ENCODE measurements at places on chromosomes 12 and 14.
A peak's percentile ranks its signal among the peaks of the same experiment; 100 is the strongest.

DNA sequence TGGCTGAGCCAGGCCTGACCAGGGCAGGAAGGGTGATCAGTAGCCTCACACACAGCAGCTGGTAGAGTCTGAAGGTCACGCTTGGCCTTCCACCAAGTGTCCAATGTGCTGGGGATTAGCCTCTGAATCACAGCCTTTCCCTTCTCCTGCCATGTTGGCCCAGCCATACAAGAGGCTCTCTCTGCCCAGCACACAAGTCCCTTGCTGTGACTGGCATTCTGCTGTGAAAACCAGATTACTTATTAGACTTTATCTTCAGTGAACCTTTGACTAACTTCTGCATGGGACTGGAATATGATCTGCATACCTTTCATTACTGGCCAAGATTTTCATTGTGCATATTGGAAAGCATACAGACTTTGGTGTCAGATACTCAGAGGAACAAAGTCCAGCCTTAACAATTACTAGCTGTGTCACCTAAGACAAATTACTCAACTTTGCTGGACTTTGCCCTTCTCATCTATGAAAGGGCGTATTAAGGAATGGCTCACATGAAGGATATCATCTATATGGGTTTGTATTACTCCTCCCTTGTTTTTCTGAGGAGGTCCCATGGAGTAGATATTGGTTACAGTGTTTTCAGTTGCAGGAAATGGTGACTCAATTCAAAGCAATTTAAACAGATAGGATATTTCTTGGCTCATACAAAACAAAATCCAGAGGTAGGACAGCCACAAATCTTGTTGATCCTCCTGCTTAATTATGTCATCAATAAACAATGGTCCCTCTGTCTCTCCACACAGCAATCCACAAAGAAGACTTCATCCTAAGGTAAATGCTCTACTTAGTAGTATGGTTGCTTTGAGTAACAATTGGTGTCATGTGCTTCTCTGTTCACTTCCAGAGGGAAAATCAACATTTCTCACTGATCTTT, 99.6 kb downstream of the DYRK2 start:
- no peak for DNase-seq

DNA sequence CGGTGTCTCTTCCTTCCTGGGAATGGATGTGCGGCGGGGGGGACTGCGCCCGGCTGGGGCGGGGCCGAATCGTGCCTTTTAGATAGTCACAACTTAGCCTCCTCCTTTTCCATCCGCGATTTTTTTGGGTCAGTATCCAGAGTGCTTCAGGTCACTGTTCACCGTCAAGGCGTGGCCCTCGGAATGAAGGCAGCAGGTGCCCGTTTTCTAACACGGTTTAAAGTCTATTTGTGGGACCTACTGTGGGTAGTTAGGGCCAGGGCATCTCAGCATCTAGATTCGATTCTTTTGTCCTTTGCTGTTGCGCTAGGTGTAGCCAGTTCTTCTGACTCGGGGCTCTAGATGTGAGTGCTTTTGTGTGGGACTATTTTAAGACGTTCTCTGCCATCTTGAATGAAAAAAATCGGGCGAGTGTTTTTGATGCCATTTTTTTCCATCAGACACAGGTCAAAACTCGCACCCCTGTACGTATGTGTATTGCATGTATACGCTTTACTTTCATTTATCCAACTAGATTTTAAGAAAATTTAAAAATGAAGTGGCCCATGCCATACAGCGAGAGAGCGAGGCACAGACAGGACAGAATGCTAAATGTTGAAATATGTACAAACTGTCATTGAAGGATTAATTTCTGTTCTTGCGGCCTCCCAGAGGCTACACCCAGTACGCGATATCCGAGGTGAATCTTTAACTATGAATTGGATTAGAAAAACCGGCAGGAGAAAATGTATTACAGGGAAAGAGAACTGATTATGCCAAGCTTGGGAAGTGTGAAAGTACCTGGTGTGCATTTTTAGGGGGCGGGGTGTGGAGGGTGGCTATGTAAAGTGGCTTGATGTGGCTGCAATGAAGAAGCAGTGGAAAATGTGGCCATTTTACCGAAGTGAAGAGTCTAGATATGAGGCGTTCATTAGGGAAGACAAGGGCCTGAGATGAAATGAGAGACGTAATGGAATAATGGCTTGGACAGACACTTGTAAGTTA, 835 bp downstream of the VEZT start:
- no peak for DNase-seq

DNA sequence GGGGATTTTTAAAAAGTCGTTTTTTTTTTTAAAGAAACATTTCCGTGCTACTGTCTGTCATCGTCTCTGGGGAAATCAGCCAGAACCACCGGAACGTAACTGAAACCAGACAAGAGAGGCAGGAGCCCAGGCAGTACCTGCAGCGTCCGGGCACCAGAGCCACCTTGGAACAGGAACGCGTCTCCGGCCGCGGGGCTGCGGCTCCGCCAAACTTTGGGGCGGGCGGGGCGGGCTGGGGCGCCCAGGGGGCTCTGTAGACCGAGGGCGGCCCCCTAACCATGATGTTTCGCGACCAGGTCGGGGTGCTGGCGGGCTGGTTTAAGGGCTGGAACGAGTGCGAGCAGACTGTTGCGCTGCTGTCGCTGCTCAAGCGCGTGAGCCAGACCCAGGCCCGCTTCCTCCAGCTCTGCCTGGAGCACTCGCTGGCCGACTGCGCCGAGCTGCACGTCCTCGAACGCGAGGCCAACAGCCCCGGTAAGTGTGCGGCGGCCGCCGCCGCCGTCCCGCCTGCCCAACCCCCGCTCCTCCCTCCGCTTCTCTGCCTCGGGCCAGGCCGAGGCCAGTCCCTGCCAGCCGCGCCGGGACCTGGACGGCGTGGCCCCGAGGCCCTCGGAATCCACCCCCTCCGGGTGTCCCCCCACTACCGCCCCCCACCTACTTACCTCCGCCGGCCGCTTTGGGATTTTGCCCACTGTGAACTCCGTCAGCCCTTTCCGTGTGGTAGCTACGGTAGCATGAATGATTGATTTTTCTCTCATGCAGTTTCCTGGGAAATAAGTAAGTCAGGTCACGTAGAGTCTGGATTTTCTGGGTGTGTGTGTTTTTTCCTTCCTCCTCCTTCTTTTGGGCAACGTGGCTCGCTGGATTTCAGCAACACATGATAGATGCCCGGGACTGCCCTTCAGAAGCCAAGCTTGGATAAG, 972 bp downstream of the SAMD4A start:
- DNase-seq = peak; percentile 14

DNA sequence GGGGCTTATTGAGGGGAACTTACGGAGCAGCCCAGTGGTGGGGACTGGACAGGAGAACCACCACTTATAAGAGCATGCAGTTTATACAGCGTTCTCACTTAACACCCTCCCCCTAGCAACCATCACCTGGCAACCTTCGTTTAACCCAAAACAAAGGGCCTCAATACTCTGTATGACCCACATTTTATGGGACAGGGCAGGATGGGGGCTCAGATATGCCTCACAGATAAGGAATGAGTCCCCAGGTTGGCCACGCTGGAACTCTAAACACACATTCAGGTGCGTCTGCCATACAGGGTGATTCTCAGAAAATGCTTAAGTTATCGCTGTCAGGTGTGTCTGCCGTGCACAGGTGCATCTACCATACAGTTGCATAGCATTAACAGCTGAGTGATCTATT, 99.2 kb downstream of the GCH1 start:
- no peak for DNase-seq

- DNase-seq = no peak
These were observed 9.3 kb downstream of the ISCU start for GRCh38 chr12:108571609-108572165.

GRCh38 chr12:76856018-76856644, 22.7 kb downstream of the CSRP2 start:
- no peak for DNase-seq

- no peak for DNase-seq
These were observed 25.8 kb downstream of the TAOK3 start for GRCh38 chr12:118346895-118347294.

DNA sequence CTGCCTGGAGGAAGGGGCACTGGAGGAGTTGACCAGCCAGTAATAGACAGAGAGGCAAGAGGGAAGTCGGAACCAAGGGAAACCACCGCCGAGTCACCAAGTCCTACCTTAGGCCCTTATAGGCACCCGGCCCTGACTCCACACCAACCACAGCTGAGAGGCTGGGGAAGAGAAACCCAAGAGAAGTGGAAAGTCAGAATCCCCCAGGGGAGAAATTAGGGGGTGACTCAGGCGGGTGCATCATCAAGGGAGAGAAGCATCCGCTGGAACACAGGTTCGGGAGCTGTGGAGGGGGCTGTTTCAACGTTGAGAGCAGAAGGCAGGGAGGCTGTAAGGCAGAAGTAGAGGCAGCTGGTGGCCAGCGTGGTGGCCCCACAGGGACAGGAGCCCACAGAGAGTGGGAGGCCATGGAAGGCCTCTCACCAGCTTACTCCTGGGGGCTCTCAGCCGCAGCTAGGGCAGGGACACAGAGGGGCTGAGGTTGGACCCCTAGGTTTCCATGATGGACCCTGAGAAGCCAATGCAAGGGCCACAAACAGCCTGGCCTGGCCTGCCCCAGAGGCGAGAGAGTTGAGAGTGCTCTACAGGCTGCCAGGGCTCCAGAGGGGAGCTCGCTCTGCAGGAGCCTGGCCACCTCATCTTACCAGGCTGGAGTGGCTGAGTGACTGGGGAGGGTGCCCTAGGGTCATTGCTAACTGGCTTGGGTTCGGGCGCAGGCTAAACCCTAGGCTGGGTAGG, 1.4 kb upstream of the TRMT61A start:
- no peak for DNase-seq

DNA sequence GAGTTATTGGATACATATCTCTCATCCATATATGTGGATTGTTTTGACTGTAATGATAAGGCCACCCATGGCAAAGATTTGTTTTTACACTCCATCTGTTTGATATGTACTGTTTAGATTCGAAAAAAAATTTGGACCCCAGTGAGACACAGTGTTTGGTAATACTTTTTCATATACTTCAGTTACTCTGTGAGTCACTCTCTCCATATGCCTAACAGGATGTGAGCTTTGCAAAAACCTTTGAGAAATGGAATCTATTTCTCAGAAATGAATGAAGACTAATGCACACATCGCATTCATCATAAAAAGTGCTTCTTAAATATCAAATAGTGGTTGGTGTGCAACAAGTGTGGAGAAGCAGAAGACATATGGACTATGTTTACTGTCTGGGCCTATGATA, 781.5 kb downstream of the SLC6A15 start:
- no peak for DNase-seq

- no peak for DNase-seq
These were observed 6.6 kb downstream of the DCAF4 start for GRCh38 chr14:72932893-72933292.

- DNase-seq = no peak
These were observed 5.7 kb downstream of the INF2 start for GRCh38 chr14:104694991-104695659.

GRCh38 chr14:44108601-44109000, 398.5 kb downstream of the FSCB start:
- DNase-seq = no peak

DNA sequence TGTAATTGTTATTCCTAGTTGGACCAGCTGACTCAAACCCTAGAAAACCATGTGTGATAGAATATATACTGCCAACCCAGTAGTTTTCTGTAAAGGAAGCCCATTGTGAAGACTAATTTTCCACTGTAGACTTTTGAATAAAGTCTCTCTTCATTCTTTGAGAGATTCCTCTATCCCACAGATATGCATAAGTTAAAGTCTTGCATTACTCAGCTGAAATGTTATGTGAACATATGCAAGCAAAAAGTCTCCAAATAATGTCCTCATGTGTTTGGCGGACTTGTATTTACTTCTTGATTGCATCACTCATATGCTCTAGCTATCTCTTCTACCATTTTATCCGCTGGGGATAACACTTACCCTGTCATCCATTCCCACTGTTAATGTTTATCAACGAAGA, 35.1 kb upstream of the OTOGL start:
- DNase-seq = no peak

DNA sequence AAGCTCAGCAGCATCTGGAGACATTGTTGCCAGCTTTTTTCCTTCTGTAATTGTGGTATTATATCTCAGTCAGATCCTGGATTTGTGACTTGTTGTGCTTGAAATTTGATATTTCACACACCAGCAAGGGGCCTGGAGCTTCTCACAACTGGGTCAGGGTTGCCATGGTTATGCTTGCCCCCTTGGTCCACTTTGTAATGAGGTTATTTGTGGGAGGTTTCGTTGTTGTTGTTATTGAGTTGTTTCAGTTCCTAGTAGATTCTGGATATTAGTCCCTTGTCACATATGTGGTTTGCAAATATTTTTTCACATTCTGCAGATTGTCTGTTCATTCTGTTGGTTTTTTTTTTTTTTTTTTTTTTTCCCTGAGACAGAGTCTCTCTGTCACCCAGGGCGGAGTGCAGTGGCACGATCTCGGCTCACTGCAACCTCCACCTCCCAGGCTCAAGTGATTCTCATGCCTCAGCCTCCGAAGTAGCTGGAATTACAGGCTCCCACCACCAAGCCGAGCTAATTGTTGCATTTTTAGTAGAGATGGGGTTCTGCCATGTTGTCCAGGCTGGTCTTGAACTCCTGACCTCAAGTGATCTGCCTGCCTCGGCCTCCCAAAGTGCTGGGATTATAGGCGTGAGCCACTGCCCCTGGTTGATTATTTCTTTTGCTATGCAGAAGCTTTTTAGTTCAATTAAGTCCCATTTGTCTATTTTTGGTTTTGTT, 80.6 kb upstream of the ETV6 start:
- no peak for DNase-seq

GRCh38 chr12:13032164-13032563, 12.0 kb upstream of the FAM234B start:
- no peak for DNase-seq

- DNase-seq = no peak
These were observed 11.0 kb downstream of the OR6S1 start for GRCh38 chr14:20630340-20631022.

DNA sequence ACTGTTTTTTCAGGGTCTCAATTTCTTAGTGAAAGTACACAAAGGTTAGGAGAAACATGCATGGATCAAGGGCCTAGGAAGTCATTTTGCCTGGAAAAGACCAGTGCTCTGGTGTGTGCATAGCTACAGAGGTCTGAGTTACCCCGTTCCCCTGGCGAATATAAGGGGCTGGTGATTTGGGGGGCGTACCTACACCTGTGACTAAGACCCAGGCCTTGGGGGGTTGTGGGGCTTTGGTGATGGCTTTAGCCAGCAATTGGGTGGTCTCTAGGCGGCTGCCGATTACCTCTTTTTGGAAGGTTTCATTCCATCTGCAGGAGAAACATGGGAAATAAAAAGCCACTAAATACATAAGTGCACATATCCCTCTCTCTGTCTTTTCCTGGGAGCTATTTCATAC, 1.1 kb downstream of the SDR39U1 start:
- no peak for DNase-seq

DNA sequence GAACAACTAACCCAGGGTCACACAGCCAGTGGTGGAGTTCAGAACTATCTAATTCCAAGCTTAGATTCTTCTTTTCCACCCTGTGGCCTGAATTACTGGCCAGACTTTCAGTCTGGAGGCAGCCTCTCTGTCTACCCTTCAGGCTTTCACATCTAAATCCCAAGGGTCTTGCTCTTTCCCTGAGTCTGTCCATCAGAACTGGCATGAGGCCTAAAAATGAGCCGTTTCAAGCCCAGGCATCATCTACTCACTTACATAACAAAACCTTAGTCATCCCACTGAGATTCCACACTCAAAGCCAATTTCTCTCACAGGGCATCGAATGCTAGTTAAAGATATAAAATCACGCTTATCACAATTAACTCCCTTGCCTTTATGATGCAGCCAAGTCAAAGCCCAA, 1.3 kb upstream of the PTGDR start:
- no peak for DNase-seq

GRCh38 chr12:82314406-82314892, 43.7 kb downstream of the CCDC59 start:
- DNase-seq = no peak

GRCh38 chr14:77157740-77158139, 16.1 kb upstream of the ZDHHC22 start:
- no peak for DNase-seq

- DNase-seq = no peak
These were observed 201.1 kb upstream of the TMEM260 start for GRCh38 chr14:56378475-56378877.

All from stimulated activated CD8-positive, alpha-beta memory T cell treated with anti-CD3 and anti-CD28 coated beads, Interleukin-15, amount 100 ng/mL, for 4 hours (primary cell).